Nasal cavity respiratory epithelium epithelial cell of viscerocranial mucosa (primary cell): ENCODE measurements at places on chromosomes 7 and 10. TPM values are rescaled to one million over a fixed set of nuclear protein-coding genes. Genes with fewer than 3 reads are reported as not detected.

Gene DPY19L1
- 11.3 and 15.9 TPM in 2 replicates for total RNA-seq

Gene DRGX
- total RNA-seq = not detected in 2 replicates

Gene NPSR1
- not detected in 2 replicates for total RNA-seq

Gene GRK5
- total RNA-seq = 3.1 and 4.9 TPM in 2 replicates

Gene CAV1
- 120 and 483 TPM in 2 replicates for total RNA-seq

Gene MYOZ1
- total RNA-seq = not detected in 2 replicates

Gene IRF5
- total RNA-seq = 2.1 and 12.4 TPM in 2 replicates

Gene LRRN3
- not detected in 2 replicates for total RNA-seq

Gene CHAT
- not detected in 2 replicates for total RNA-seq

Gene TSPAN12
- total RNA-seq = 1.0 and 2.1 TPM in 2 replicates

Gene FGFBP3
- 0.21 and 0.34 TPM in 2 replicates for total RNA-seq
